ENCODE measurements at places on chromosomes 5 and 9. TPM values are rescaled to one million over a fixed set of nuclear protein-coding genes. Genes with fewer than 3 reads are reported as not detected.

Gene RAD50
- total RNA-seq, result 31.5 TPM

Gene CLTA
- total RNA-seq, result 103 TPM

Gene MEGF10
- total RNA-seq, result 8.2 TPM

Gene GABRG2
- not detected for total RNA-seq

Gene TNFSF15
- total RNA-seq, result 11.9 TPM

Gene PCDHAC1
- 0.71 TPM for total RNA-seq

Gene MOB3B
- 14.9 TPM for total RNA-seq

Gene PCDHB6
- total RNA-seq, result 2.4 TPM

Gene MAPKAP1
- 54.6 TPM for total RNA-seq

Gene NTMT1
- total RNA-seq, result 28.0 TPM

Gene SPAG8
- 6.3 TPM for total RNA-seq

Gene CCL28
- total RNA-seq, result 10.4 TPM

Gene TNC
- 28.6 TPM for total RNA-seq

Gene CCL27
- total RNA-seq, result not detected

Gene C5orf46
- total RNA-seq, result not detected

Gene DPYSL3
- total RNA-seq, result 81.2 TPM

Gene PTTG1
- 3.0 TPM for total RNA-seq

Gene SH3TC2
- total RNA-seq, result 59.1 TPM

Gene GPR150
- 0.49 TPM for total RNA-seq

Gene EFNA5
- total RNA-seq, result 18.5 TPM

Gene EIF4E1B
- not detected for total RNA-seq

Gene FOXD4L3
- not detected for total RNA-seq

Gene RUSC2
- total RNA-seq, result 45.7 TPM

Gene MAMDC2
- 18.5 TPM for total RNA-seq

Gene PTGS1
- 6.0 TPM for total RNA-seq

Gene C9orf153
- total RNA-seq, result 0.98 TPM

Gene ABO
- total RNA-seq, result 10.9 TPM

Gene APBA1
- total RNA-seq, result 11.1 TPM

Gene PDE6A
- total RNA-seq, result not detected

Gene LHX3
- total RNA-seq, result not detected

Gene PPP2R2B
- 54.1 TPM for total RNA-seq

Gene PCDHB3
- 4.5 TPM for total RNA-seq

Gene PLPP7
- total RNA-seq, result 8.6 TPM

Gene MPDZ
- total RNA-seq, result 112 TPM

Gene ANKRD18A
- total RNA-seq, result 3.9 TPM

Gene CDX1
- total RNA-seq, result not detected

Gene KDM3B
- total RNA-seq, result 73.7 TPM
